ENCODE measurements at places on chromosomes 3 and 15.

DNA sequence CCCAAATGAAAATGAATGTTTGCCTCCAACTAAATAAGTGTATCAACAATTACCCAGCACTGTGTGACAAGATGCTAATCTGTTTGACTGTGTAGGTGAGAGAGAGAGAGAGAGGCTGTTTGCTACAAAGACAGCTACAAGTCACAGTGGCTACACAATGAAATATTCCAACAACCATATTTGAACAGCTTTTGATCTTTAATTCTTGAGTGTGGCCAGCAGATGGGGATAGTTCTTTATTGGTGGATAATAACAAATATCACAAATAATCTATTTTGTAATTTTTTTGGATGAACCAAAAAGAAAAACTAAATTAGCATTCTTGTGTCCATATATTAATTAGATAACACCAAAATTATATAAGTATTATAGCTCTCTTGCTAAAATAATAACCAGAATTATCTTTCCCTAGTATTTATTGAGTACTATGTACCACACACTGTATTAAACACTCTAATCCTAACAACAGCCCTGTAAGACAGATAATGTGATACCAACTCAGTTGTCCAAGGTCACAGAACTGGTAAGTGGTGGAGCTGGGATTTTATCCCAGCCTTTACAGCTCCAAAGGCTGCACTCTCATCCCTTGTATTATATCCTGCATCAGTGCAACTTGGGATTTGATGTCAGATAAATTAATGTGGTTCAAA, 61.9 kb upstream of the C3orf80 start:
- no peak for DNase-seq

GRCh38 chr3:48118322-48118721, 69.9 kb downstream of the CDC25A start:
- DNase-seq, result no peak

GRCh38 chr3:24736701-24737100, 242.1 kb upstream of the THRB start:
- no peak for DNase-seq

DNA sequence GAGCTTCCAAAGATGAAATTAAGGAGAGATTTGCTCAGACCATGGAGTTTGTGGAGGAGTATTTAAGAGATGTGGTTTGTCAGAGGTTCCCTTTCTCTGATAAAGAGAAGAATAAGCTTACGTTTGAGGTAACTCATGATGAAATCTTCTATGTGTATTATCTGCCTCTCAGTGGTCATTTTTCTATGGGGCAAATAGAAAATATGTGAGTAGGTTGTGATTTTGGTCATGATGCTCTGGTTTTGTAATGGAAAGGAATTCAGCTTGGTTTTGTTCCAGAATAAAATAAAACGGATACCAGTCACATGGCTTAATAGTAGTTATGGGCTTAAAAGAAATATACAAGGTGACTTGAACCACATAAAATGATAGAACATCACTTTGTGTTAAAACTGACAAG, 181.1 kb downstream of the ITPR1 start:
- DNase-seq, result no peak

DNA sequence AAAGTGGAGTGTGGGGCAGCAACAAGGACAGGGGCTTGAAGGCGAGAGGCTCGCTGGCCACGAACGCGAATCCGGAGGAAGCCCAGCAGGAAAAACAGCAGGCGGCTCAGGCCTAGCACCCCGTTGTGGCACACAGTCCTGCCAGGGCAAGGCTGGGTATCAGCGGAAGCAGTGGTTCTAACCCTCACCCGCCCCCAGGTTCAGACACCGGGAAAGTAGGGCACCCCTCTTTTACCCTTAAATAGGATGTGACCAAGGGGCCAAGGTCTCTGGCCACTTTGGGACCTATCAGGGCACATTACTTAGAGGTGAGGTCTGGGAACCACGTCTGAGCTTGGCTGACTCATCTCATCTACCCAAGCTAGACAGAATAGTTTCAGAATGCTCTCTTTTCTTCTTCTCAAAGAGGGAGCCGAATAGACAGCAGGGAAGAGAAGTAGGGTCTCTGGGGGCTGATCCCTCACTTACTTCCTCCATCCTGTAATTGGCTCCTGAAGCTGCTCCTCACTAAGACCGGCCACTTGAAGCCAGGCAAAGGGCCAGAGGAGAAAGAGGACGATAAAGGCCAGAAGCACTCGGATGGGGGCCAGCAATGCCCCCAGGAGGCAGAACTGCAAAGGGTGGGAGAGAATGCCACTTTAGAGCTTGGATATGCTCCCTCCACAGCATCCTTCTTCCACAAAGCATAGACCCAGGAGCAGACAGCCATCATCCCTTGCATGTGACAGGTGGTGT, 1.7 kb downstream of the LPCAT4 start:
- DNase-seq, result no peak

DNA sequence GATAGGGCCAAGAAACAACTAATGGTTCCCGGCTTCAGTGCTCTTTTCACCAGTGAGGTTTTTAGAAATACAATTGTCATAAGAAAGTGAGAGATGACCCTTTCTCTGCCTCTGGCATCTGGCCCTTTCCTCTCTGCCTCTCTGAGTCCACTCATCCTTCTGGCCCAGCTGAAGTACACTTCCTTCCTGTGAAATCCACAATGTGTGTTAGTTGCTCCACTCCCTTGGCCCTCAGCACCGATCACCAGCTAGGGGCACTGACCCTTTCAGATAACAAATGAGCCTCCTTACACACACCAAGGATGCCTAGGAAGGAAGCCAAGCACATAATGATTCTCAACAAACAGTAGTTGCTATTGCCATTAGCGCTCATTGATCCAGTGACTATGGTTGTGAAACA, 2.9 kb upstream of the CAV3 start:
- DNase-seq, result no peak

- DNase-seq, result no peak
Measured at GRCh38 chr3:42911551-42911950, 5.6 kb downstream of the ZNF662 start.

DNA sequence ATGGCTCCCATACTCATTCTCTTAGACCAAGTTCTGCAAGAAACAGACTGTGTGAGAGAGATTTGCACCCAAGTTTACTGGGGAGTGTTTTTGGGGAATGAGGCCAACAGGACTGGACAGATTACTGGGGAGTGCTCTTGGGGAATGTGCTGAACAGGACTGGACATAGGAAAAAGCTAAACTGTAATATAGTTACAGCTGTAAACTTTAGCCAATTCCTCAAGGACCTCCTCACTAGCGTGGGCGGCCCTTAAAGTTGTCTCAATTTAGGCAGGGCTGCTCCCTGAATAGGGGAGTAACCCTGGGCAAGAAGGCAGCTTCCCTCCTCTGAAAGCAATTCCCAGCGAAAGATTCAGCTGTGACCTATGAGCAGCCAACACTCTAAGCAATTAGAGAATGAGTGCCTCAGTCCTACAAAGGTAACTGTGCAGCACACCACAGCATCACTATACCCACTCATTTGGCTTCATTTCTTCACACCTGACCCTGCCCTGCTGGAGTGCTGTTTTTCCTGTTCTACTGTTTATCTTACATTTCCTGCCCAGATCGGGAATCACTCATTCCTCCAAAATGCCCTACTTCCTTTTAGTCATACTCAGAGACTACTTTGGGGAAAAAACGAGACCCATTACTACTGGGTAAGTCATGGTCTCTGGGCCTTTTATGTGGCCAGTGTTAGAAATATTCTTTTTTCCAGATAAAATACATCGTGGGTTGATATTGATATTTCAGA, 41.3 kb upstream of the TRIM42 start:
- no peak for DNase-seq

- no peak for DNase-seq
Measured at GRCh38 chr15:53811530-53811929, 52.1 kb upstream of the WDR72 start.

GRCh38 chr3:127448161-127448561, 142.4 kb downstream of the TPRA1 start:
- no peak for DNase-seq

GRCh38 chr15:66069751-66070150, 183.8 kb downstream of the MEGF11 start:
- no peak for DNase-seq

GRCh38 chr15:72358650-72359171, 17.1 kb downstream of the HEXA start:
- DNase-seq, result no peak

DNA sequence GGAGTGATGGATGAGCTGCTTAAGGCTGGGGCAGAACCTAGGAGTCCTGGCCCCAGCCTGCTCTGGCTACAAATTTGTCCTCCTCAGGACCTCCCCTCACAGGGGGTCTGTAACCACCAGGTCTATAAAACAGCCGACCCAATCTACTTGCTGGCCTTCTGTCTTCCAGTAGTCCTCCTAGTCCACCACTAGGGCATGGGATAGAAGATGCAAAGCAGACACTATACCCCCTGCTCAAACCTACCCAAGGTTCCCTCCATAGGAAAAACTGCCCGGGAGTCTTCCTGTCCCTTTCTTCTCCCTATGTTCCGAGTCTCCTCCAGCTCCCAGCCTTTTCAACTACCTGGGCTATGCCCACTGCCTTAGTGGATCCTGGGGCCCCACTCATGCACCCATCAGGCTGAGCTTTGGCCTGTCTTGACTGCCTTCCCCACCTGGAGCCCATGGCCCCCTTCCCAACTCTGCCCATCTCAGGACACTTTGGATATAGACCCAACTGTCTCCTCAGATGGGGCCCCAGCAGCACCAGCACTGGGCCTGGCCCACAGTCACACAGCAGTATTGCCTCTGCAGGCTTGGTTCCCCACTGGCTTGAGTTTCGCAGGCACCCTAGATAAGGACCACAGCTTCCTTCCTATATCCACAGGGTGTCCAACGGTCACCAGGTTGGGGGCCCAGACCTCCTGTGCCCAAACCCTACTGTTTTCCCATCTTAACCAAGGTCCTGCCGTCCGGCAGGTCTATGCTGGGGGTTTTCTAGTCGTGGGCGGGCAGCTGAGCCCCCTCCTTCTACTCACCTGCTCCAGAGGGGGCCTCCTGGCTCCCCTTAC, 1.1 kb downstream of the HYAL3 start:
- DNase-seq, result no peak

GRCh38 chr3:138768125-138768524, 66.6 kb downstream of the PIK3CB start:
- DNase-seq, result no peak

Data from activated CD4-positive, alpha-beta T cell treated with anti-CD3 and anti-CD28 coated beads, Interleukin-2, amount 50 U/mL, for 4 hours (primary cell).